Left ventricle myocardium inferior (tissue), 1 donor: ENCODE measurements at places on chromosomes 1 and 21.
A peak's percentile ranks its signal among the peaks of the same experiment; 100 is the strongest.

DNA sequence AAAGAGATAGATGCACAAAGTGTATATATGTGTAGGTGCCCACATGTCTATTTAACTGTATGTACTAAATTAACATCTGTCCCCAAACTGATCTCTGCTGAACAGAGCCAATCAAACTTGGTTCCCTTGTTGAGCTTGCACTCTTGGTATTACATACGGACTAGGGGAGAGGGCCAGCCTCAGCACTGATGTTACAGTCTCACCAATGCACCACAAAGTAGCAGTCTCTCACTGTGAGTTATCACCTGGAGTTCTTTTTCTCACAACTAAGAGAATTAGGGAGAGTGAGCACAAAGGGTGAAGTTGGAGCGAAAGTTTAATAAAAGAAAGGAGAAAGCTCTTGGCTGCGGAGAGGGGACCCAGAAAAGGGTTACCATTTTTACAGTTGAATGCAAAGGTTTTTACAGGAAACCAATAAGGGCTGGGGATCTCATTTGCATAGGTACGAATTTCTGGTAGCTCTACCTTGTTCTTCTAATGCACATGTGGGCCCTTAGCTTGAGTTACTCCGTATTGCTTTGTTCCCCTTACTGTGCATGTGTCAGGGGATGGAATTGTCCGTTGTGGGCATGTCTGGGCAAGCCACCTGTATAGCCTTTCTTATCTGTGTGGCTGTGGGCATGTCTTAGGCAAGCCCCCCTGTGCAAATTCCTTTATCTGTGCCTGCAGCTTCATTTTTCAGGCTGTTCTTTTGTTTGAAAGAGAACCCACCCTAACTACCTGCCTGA lies 13.3 kb upstream of the CHI3L2 start:
- no peak for DNase-seq

GRCh38 chr1:67348586-67349252 lies 41.0 kb downstream of the IL12RB2 start:
- no peak for DNase-seq

- DNase-seq = no peak
Measured at GRCh38 chr1:174989536-174990220, 10.1 kb upstream of the CACYBP start.

DNA sequence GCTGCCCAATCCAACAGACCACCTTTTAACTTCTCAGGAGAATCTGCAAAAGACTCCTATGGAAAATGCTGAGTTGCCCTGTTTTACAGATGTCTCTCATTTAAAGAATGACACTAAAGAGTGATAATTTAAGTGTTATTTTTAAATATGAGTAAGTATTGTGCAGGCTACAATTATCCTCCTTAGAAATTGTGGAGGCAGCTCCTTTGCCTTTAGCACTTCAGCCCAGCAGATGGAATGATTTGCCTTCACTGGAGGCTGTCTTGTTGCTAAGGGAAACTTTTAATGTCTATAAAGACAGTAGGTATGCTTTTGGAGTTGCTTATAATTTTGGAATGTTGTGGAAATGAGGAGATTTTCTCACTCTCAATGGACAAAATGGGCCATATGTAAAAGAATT lies 1345.5 kb downstream of the NCAM2 start:
- DNase-seq = no peak

DNA sequence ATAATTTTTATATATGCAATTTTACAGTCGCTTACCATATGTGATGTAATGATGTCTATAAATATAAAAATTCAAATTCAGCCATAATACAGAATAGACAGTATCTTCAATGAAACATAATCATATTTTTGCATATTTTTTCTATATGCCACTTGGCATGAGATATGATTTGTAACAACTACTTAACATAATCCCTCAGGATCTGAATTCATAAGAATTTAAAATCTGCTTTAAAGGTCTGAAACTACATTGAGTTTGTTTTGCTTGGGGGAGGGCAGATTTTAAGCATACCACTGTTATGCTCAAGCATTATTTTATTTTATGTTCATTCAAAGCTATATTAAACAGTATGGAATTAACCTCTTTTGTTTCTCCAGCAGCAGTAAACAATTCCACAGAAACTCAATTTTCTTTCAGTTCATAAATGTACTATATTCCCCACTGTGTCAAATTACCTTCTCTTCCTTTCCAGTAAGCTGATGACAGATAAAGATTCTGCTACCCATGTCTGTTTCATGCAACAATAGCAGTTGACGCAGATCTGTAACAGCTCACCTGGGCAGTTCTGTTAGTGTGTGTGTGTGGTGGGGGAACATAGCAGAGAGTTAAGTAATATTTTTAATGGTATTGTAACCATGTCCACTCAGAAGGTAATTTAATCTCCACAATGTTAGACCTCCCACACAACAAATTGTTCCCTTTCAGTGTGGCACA lies 224.8 kb downstream of the NTNG1 start:
- DNase-seq = no peak

GRCh38 chr21:45506241-45506817 lies 35.9 kb downstream of the SLC19A1 start:
- peak; percentile 5 for DNase-seq

- peak; percentile 87 for DNase-seq
Measured at GRCh38 chr1:31373056-31373896, at the start of gene FABP3. Gene FABP3 (minus strand): TSS chr1:31373076. CDS start chr1:31373014, 62 bp downstream.

DNA sequence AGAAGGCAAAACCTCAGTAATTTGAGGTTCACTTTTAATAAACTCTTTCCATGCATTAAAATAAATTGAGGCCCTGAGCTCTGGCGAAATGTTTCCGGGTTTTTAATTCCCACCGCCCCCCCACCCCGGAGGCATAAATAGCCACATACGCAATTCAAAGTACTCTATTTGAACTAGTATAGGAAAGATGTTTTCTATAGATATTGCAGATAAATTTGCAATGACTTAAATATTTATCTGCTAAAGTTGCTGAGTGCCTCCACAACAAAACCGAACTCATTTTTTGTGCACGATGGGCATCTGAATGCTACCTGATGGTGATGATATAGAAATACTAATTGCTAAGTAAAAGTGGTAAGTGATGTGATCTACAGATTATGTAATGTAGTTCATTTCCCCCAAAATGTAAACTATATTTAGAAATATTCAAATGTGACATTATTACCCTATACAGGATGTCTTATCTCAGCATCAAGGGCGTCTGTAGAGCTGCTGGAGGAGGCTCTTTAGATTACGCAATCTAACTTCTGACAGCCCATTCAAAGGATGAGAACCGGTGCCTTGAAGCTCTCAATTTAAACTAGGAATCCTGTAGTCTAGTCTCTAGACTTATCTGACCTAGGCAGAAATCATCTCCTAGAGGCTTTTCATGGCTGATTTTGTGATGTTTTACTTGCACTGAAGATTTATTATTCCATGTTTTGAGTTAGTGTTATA lies 8.5 kb downstream of the IRF2BP2 start:
- DNase-seq = no peak

DNA sequence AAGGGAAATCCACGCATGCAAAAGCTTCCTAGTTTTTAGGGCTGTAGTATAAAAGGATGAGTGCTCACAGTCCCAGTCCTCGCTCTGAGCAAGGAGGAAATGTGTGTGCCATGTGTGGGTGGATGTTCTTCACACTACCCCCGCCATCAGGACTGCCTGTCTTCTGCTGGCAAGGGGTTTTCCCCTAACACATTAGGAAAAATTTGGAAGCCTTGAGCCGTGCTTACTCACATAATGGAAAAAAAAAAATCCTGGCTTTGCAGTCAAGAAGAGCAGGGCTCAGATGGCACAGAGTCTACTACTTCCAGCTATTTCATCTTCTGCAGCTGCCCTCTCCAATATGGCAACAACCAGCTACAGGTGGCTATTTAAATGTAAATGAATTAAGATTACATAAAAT lies 363.1 kb downstream of the PLPP3 start:
- no peak for DNase-seq

DNA sequence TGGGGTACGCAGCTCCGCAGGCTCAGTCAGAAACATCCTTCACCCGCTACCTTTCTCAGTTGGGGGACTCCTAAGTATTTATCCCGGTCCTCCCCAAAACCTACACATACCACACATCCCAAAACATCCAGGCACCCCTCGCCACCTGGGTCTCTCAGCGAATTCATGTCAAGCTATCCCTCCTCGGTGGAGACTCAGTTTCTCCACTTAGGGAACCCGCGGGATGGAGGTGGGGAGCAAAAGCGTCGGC lies 1.3 kb upstream of the ZBTB7B start:
- DNase-seq = no peak

DNA sequence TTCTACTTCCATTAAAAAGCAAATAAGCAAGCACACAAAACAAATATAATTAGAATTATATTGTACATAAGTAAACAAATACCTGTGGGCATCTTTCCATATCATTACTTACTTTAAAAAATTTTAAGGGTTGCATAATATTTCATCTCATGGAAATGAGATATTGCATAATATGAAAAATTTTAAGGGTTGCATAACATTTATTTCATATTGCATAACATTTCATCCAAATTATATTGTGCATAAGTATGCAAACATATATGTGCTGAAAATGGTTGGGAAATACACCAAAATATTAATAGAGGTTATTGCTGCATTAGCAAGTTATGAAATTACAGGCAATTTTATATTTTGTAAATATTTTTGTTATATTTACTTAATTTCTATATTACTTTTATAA lies 213.7 kb downstream of the KCNH1 start:
- no peak for DNase-seq

DNA sequence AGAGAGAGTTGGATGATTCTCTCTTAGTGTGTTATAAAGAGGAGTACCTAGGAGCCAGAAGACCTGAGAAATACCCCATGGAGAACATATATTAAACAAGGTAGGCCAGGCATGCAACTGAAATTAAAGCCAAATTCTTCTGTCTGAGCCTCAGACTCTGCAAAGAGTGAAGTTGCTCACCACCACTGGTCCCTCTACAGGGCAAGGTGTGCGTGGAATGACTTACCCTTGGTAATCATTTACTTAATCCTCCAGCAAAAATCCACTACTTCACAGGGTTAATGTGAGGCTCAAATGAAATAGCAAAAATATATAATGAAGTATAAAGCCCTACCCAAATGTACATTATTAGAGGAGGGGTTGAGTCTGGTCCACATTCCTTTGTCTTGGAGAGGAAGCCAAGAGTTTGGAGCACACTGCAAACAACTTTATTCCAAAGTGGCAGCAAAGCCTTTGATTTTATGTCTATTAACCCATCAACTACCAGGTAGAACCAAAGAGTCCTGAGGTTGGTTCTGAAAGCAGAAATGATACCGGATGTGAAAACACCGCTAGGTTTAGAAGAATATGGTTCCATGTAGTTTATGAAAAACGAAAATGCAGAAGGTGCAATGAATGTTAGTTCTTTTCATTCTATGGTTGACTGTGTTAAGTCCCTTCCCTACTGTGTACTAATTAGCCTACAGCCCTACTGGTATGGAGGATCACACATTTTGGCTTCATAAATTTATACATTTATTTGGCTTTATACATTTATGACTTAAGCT lies 8.5 kb downstream of the SSR2 start:
- no peak for DNase-seq

DNA sequence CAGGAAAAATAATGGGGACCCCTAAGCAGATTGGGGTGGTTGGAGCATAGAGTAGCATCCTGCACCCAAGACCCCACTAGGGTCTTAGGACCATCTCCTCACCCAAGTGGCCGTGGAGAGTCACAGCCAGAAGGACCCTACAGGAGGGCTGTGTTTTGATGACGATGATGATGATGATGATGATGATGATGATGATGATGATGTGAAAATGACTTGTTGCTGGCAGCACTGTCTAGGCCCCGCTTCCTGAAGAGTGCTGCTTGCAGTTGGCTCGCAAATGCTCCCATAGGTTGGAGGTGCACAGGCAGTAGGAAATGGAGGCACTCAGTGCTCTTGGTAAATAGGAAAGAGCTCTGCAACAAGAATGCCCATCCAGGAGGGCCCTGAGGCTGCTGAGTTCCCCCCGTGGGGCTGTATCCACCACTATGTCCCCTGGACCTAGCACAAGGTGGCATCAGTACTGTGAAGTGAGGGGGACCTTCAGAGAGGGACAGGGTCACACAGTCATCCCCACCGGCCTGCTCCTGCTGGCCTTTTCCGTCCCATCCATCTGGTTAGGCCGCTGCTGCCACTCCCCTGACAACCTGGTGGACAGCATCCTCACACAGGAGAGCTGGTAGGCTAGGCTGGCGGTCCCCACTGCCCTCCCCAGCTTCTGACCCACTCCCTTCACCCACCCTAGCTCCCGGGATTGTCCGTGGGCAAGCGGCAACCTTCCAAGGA lies 139.6 kb downstream of the FOXD2 start:
- DNase-seq = no peak

- DNase-seq = no peak
Measured at GRCh38 chr1:26814377-26814776, 12.1 kb upstream of the ZDHHC18 start.

GRCh38 chr1:12348113-12348512 lies 118.3 kb downstream of the VPS13D start:
- DNase-seq = no peak

GRCh38 chr1:173024543-173024942 lies 26.2 kb downstream of the TNFSF18 start:
- DNase-seq = no peak

- no peak for DNase-seq
Measured at GRCh38 chr1:175206687-175207086, 14.1 kb upstream of the KIAA0040 start.

DNA sequence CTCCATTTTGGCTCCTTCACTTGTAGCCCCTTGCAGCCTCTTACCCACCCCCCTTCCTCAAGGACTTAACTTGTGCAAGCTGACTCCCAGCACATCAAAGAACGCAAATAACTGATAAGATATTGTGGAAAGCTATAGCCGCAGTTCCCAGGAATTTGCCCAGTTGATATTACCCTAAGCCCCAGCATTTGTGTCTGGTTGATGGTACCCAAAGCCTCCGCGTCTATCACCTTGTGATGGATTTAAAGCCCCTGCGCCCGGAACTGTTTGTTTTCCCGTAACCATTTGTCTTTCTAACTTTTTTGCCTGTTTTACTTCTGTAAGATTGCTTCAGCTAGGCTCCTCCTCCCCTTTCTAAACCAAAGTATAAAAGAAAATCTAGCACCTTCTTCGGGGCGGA lies 5.9 kb downstream of the YARS1 start:
- no peak for DNase-seq

GRCh38 chr1:164769486-164770130 lies 210.6 kb downstream of the PBX1 start:
- no peak for DNase-seq

- no peak for DNase-seq
Measured at GRCh38 chr1:84668185-84668584, 22.1 kb downstream of the SSX2IP start.

DNA sequence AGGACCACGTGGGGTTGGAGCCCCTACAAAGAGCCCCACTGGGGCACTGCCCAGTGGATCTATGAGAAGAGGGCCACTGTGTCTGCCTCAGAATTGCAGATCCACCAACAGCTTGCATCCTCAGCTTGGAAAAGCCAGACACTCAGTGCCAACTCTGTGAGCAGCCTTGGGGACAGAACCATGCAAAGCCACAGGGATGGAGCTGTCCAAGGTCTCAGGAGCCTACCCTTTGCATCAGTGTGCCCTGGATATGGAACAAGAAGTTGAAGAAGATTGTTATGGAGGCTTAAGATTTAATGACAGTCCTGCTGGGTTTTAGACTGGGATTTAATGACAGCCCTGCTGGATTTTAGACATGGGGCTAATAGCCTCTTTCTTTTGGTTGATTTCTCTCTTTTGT lies 1670.9 kb downstream of the PLA2G4A start:
- DNase-seq = no peak
